ENCODE measurements at places on chromosomes 4 and X.

DNA sequence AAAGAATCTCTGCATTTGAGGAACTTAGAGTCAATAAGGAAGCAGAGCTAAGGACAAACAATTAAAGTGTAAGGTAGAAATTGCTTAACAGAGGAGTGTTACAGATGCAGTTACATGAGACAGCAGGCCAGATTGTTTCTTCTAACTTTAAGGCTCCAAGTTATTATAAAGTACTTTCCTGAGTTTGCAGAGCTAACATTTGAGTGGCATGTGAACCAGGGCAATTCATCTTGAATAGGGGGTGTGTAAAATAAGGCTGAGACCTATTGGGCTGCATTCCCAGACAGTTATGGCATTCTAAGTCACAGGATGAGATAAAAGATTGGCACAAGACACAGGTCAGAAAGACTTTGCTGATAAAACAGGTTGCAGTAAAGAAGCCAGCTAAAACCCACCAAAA is 7.6 kb upstream of the LNX1 start:
- no peak overlapping the region for H3K27ac ChIP-seq
- H3K27me3 ChIP-seq, result no peaks in the 10 kb centered on the region
- H3K4me3 ChIP-seq, result no peak overlapping the region
- no peaks in the 10 kb centered on the region for H3K36me3 ChIP-seq
- no peak for DNase-seq
- H3K4me1 ChIP-seq, result peaks cover 1% of the 10 kb centered on the region

GRCh38 chr4:81607950-81608349 is 136.2 kb upstream of the RASGEF1B start:
- no peak overlapping the region for H3K27ac ChIP-seq
- H3K4me1 ChIP-seq, result peaks cover 3% of the 10 kb centered on the region
- no peak for DNase-seq
- H3K4me3 ChIP-seq, result no peak overlapping the region
- no peaks in the 10 kb centered on the region for H3K36me3 ChIP-seq

DNA sequence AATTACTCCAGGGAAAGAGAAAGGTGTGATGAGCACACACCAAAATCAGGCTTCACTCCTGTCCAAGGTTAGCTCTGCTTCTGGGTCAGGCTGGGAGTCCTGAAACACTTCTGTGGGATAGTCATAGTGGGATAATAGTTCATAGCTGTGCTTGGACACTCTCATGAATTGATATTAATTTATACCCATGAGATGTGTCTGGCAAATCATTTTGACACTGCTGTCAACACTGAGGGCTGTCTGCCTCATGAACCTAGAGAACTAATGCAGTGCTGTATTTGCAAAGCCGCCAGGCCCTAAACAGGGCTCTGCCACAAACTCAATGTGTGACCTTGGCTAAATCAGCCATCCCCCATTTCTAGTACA is 24.5 kb upstream of the PGRMC1 start:
- H3K27me3 ChIP-seq, result peaks cover 14% of the 10 kb centered on the region
- H3K4me3 ChIP-seq, result no peak overlapping the region
- no peak overlapping the region for H3K27ac ChIP-seq
- no peaks in the 10 kb centered on the region for H3K4me1 ChIP-seq
- H3K36me3 ChIP-seq, result no peaks in the 10 kb centered on the region
- DNase-seq, result no peak

DNA sequence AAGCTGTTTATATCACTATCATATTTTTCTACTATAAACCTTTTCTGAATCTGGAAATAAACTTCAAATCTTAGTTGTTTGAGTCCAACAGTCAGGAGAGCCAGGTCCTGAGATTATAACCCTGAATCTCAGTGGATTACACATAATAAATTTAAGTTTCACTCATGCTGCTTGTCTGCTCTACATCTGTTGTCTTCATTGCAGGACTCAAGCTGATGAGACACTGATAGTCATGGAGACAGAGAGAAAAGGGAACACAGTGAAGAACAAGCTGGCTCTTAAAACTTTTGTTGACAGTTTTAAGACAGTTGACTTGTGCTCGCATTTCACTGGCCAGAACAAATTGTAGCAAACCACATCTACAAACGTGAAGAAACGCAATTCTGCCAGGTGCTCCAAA is 327.0 kb upstream of the CTSO start:
- no peak overlapping the region for H3K27ac ChIP-seq
- H3K36me3 ChIP-seq, result no peaks in the 10 kb centered on the region
- no peaks in the 10 kb centered on the region for H3K27me3 ChIP-seq
- no peaks in the 10 kb centered on the region for H3K4me1 ChIP-seq
- no peak overlapping the region for H3K4me3 ChIP-seq
- DNase-seq, result no peak

DNA sequence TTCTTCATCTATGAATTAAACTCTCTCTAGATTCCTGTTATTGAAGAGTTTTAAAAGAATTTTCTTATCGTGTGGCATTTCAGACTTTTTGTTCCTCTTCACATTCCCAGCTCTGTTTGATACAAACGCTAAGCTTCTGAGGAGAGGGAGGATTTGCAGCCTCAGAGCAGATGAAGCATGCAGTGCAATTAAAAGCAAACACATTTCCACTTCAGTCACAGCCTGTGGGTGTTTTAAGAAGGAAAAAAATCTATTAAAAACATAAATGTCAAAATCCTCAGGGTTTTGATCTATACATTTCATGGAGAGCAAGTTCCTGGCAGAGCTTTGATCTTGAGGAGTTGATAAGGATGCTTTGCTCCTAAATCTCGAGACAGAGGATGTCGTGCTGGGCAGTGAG is 442.4 kb upstream of the BOD1L1 start:
- H3K27ac ChIP-seq, result no peak overlapping the region
- H3K36me3 ChIP-seq, result no peaks in the 10 kb centered on the region
- H3K4me3 ChIP-seq, result no peak overlapping the region
- peaks cover 4% of the 10 kb centered on the region for H3K4me1 ChIP-seq

GRCh38 chr4:112023402-112023950 is 121.8 kb upstream of the FAM241A start:
- peaks cover 5% of the 10 kb centered on the region for H3K27me3 ChIP-seq

DNA sequence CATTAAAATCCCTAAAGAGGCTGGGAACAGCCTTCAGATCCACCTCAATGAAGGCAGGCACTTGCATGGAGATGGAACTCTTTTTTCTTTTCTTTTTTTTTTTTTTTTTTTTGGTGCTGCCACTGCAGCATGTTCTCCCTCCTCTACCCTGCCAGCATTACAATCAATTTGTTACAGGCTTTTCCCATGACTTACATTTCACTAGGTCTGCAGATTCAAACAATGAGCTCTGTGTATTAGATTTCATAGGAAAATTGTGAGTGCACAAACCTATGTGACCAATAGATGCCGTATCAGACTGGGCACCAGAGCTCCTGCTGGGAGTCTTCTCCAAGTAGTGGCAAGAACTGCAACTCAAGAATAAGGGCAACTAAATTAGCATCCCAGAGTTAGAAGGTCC is 63.8 kb upstream of the GABRQ start:
- H3K4me1 ChIP-seq, result no peaks in the 10 kb centered on the region
- H3K27me3 ChIP-seq, result no peaks in the 10 kb centered on the region
- H3K27ac ChIP-seq, result no peak overlapping the region
- no peak overlapping the region for H3K4me3 ChIP-seq
- DNase-seq, result no peak

DNA sequence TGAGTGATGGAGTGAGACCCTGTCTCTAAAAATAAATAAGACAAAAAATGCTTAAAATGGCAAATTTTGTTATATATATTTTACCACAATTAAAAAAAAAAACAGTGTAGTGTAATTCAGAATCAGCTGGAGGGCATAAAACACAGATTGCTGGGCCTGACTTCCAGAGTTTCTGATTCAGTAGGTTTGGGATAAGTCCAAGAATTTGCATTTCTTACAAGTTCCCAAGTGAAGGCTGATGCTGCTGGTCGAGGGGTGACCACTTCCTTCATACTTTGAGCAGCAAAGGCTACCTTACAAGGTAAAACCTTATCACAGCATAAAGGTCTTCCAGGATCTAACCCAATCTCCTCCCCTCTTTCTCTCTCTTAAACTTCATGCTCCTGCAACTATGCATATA is 40.7 kb downstream of the KLHL8 start:
- H3K4me1 ChIP-seq, result no peaks in the 10 kb centered on the region
- DNase-seq, result no peak
- H3K4me3 ChIP-seq, result no peak overlapping the region
- peaks cover 22% of the 10 kb centered on the region for H3K36me3 ChIP-seq

DNA sequence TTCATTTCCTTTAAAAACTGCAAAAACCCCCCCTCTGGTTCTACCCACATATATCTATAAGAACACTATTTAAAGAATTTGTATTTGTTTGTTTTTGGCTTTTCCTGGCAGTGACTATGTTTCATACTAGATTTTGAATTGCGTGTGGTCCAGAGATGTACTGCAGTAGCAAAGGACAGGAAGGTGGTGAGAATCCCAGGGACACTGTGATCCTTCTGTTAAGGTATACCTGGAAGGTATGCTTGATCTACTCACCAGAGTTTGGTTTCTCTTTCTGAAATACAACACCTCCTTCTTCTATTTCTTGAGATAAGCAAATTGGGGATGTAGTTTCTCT is 129.6 kb upstream of the RASGEF1B start:
- H3K27ac ChIP-seq, result no peak overlapping the region
- no peaks in the 10 kb centered on the region for H3K27me3 ChIP-seq
- H3K4me3 ChIP-seq, result no peak overlapping the region
- DNase-seq, result no peak

DNA sequence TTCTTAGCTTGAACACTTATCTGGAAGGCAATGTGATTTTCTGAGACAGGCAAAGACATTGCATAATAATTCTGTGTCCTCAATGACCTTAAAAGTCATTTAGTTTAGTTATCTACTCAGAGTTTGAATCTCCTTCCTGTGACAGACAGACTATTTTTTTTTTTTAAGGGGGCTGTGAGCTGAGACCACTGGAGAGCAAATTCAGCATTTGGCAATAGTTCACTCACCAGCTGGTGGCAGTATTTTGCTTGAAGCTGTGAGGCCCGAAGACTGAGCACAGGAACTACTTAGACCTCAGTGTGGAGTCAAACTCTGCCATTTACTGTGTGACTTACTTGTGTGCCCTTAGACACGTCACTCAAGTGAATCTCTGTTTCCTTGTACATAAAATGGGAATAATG is 22.9 kb upstream of the CPE start:
- DNase-seq, result peak; percentile 32
- no peak overlapping the region for H3K4me3 ChIP-seq
- no peaks in the 10 kb centered on the region for H3K4me1 ChIP-seq
- no peak overlapping the region for H3K27ac ChIP-seq

- no peak for DNase-seq
- H3K4me3 ChIP-seq, result no peak overlapping the region
- peaks cover 26% of the 10 kb centered on the region for H3K36me3 ChIP-seq
- peaks cover 21% of the 10 kb centered on the region for H3K4me1 ChIP-seq
- no peaks in the 10 kb centered on the region for H3K27me3 ChIP-seq
Observed at GRCh38 chr4:2673157-2673556, 83.0 kb downstream of the TNIP2 start.

- no peaks in the 10 kb centered on the region for H3K4me1 ChIP-seq
- no peak overlapping the region for H3K27ac ChIP-seq
- no peak overlapping the region for H3K4me3 ChIP-seq
- peaks cover 2% of the 10 kb centered on the region for H3K36me3 ChIP-seq
- no peak for DNase-seq
Observed at GRCh38 chr4:122163767-122164166, 11.6 kb downstream of the BLTP1 start.

DNA sequence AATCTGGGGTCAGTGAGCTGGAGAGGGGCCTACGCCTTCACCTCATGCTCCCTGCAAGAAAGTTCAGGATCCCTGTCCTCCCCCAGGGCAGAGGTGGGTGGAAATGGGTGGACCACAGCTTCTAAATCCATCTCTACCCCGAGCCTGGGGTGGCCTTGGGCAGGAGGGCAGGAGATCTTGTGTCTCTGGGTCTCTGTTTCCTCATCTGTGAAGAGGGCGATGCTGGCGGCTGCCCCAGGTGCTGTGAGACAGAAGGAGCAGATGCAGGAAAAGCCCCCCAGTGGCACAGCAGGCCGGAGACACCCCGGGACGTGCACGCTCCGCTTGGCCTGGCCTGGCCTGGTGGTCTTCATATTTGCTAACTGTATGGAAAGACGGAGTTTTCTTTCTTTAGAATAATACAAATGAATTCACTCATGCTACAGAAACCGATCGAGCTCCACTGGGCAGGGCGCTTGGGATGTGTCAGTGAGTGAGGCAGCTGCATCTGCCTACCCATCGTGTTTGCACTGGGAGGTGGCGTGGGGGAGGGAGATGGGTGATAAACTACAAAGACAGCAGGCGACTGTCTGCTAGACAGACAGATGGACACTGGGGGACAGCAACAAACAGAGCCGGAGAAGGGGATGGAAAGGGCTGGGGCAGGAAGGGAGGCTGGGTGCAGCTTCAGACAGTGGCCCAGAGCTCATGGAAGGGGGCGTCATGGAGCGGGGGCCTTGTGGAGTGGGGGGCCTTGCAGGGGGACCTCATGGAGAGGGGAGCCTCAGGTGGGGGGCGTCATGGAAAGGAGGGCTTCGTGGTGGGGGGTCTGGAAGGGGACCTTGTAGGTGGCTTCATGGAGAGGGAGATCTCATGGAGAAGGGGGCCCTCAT is 136.2 kb downstream of the CPZ start:
- no peak overlapping the region for H3K27ac ChIP-seq
- peaks cover 5% of the 10 kb centered on the region for H3K27me3 ChIP-seq
- H3K36me3 ChIP-seq, result no peaks in the 10 kb centered on the region
- DNase-seq, result no peak

- H3K4me1 ChIP-seq, result no peaks in the 10 kb centered on the region
- no peak overlapping the region for H3K27ac ChIP-seq
- H3K4me3 ChIP-seq, result no peak overlapping the region
- no peak for DNase-seq
- H3K27me3 ChIP-seq, result no peaks in the 10 kb centered on the region
- H3K36me3 ChIP-seq, result no peaks in the 10 kb centered on the region
Observed at GRCh38 chr4:10160281-10160856, 43.8 kb upstream of the WDR1 start.

GRCh38 chrX:103585411-103586313 is at the start of gene TCEAL4:
TCEAL4 (plus strand) TSS chrX:103585515; CDS start chrX:103586676, 1,161 bp downstream.
- H3K27me3 ChIP-seq, result no peaks in the 10 kb centered on the region
- no peak for DNase-seq
- H3K27ac ChIP-seq, result no peak within 1 kb of the TSS
- peaks cover 25% of the 10 kb centered on the region for H3K36me3 ChIP-seq
- H3K4me1 ChIP-seq, result no peaks in the 10 kb centered on the region

- H3K4me1 ChIP-seq, result no peaks in the 10 kb centered on the region
- no peaks in the 10 kb centered on the region for H3K27me3 ChIP-seq
- H3K4me3 ChIP-seq, result no peak overlapping the region
Observed at GRCh38 chrX:44382871-44383270, 39.4 kb upstream of the EFHC2 start.

DNA sequence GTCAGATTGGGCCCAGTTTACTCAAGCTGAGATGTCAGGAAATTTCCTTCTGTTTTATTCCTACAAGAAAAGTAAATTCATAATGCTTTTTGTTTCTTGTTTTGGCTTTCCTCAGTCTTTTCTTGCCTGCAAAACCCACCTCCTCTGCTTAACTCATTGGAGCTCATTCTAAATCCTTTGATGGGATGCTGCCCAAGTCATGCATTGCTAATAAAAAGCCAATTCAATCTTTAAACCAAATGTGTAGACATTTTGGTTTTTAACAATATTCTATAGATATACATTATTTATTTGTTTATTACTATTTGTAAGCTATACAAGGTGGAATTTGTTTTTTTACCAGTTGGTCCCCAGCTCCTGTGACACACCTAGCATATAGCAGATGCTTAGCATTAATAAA is 13.2 kb upstream of the PDE5A start:
- H3K4me3 ChIP-seq, result no peak overlapping the region
- no peaks in the 10 kb centered on the region for H3K27me3 ChIP-seq
- DNase-seq, result no peak
- H3K27ac ChIP-seq, result no peak overlapping the region
- H3K36me3 ChIP-seq, result no peaks in the 10 kb centered on the region
